ENCODE measurements at places on chromosomes 2 and 18. TPM values are rescaled to one million over a fixed set of nuclear protein-coding genes. Genes with fewer than 3 reads are reported as not detected.

Gene APCDD1
- total RNA-seq: not detected

Gene NOSTRIN
- total RNA-seq: not detected

Gene PROM2
- 0.22 TPM for total RNA-seq

Gene CIB4
- total RNA-seq: not detected

DNA sequence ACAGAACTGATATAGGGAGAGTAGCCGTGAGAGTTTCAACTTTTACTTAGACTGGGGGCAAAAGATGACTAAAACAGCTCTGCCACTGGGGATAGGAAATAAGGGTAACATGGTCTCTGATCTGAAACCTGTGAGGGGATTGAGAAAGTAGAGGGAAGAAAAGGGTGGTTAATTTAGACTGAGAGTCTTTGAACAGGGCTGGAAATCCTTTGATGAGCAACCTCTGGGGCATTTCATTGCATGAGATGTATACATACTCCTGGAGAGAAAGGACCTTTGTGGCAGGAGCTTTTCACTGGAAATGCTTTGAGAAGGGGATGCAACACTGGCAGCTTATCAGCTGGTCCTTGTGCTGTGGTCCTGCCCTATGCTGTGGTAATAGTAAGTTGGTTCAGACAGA is 9.4 kb downstream of the GALNT1 start:
- DNase-seq: peak; percentile 8
- no peaks in the 10 kb centered on the region for H3K4me1 ChIP-seq
- H3K4me3 ChIP-seq: no peak overlapping the region
- no peak overlapping the region for H3K27ac ChIP-seq

Gene DPYSL5
- total RNA-seq: not detected

DNA sequence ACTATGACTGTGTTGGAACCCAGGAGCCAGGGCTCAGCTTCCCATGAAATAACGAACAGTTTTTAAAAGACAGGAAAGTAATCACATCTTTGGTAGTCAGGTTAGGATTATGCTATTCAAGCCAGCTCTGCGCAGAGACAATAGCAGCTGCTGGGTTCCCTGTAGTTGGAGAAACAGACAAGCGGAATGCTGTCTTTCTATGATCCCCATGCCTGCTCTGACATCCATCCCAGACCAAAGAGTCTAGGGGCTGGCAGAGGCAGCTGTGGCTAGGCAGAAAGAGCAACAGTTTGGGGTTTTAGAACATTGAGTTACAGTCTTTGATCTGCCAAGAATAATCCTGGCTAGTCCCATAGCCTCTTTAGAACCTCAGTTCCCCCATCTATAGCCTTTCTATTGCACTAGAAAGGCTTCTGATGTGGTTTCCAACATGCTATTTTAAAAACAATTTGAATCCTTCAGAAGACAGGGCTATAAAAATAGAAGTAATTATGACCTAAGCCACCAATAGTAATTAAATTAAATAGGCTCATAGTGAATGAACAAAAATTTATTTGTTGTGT is 146.8 kb downstream of the MTX2 start:
- no peak for DNase-seq
- no peaks in the 10 kb centered on the region for H3K27me3 ChIP-seq
- H3K4me3 ChIP-seq: no peak overlapping the region
- H3K4me1 ChIP-seq: peaks cover 27% of the 10 kb centered on the region
- no peaks in the 10 kb centered on the region for H3K36me3 ChIP-seq

- no peaks in the 10 kb centered on the region for H3K36me3 ChIP-seq
- H3K4me3 ChIP-seq: no peak overlapping the region
- peaks cover 7% of the 10 kb centered on the region for H3K4me1 ChIP-seq
- no peaks in the 10 kb centered on the region for H3K27me3 ChIP-seq
- DNase-seq: peak; percentile 50
These were observed 27.1 kb upstream of the ZC3H15 start for GRCh38 chr2:186459009-186459408.

DNA sequence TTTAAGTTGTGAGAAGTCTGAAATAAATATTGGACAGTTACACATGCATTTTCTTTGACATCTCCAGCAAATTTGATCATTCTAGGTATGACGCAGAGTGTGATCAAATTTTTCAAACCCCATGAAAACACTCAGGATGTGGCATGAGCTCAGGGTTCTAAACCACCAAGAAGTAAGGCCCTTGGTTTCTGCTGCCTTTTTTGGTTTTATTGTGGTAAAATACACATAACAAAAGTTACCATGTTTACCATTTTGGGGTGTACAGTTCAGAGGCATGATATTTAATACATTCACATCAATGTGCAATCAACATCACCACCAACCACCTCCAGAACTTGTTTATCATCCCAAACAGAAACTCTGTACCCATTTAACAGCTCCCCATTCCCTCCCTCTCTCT is 64.3 kb upstream of the TTN start:
- no peak for DNase-seq
- no peaks in the 10 kb centered on the region for H3K27me3 ChIP-seq
- H3K4me3 ChIP-seq: no peak overlapping the region
- no peak overlapping the region for H3K27ac ChIP-seq
- H3K36me3 ChIP-seq: no peaks in the 10 kb centered on the region

DNA sequence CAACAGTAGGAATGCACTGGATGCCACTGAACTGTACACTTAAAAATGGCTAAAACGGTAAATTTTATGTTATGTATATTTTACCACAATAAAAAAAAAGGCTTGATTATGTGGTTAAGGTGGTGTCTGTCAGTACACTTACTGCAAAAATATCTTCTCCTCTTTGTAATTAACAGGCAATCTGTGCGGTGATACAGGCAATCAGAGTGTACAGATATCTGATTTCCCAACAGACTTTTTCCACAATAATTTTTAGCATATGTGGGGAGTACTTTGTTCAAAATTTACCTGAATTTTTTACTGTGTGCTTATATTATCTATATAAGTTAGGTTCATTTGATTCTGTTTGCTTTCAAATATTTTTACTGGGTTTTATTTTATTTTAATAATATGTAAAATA is 175.0 kb upstream of the PGAP1 start:
- no peak for DNase-seq
- no peaks in the 10 kb centered on the region for H3K36me3 ChIP-seq
- no peak overlapping the region for H3K27ac ChIP-seq
- no peak overlapping the region for H3K4me3 ChIP-seq

GRCh38 chr2:152437276-152438108 is 102.5 kb downstream of the FMNL2 start:
- H3K36me3 ChIP-seq: no peaks in the 10 kb centered on the region
- no peak overlapping the region for H3K27ac ChIP-seq
- H3K4me3 ChIP-seq: no peak overlapping the region
- no peaks in the 10 kb centered on the region for H3K27me3 ChIP-seq
- no peak for DNase-seq
- peaks cover 6% of the 10 kb centered on the region for H3K4me1 ChIP-seq

Gene CHST10
- total RNA-seq: 12.9 TPM

DNA sequence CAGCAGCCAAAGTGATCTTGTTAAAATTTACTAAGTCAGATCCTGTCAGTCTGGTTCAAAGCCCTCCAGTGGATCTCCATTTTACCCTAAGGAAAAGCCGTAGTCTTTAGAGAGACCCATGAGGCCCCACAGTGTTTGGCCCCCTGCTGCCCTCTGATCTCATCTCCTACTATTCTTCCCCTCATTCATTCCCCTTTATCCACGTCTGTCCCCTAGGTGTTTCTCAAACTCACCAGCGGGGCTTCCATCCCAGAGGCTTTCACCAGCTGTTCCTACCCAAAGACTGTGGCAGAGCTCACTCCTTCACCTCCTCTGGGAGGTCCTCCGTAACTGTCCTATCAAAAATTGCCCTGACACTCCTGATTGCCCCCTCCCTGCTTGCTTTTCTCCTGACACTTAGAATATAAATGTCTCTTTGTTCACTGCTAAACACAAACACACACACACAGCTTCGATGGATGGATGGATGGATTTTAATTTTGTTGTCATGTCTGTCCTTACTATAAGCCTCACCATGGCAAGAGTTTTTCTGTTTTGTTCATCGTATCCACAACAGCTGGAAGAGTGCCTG is 26.1 kb downstream of the LIMS1 start:
- no peaks in the 10 kb centered on the region for H3K4me1 ChIP-seq
- no peak overlapping the region for H3K27ac ChIP-seq
- H3K4me3 ChIP-seq: no peak overlapping the region

GRCh38 chr2:26335231-26335630 is 10.7 kb upstream of the SELENOI start:
- DNase-seq: no peak
- no peaks in the 10 kb centered on the region for H3K4me1 ChIP-seq
- H3K27me3 ChIP-seq: no peaks in the 10 kb centered on the region
- H3K27ac ChIP-seq: no peak overlapping the region
- H3K4me3 ChIP-seq: no peak overlapping the region

Data from GM23248 (cell line).